ENCODE measurements at places on chromosomes 2 and 18.
A peak's percentile ranks its signal among the peaks of the same experiment; 100 is the strongest.

- DNase-seq, result no peak
These were observed 125.0 kb downstream of the SPHKAP start for GRCh38 chr2:228056293-228057097.

- DNase-seq, result no peak
These were observed 96.7 kb downstream of the TMEM163 start for GRCh38 chr2:134621939-134622705.

DNA sequence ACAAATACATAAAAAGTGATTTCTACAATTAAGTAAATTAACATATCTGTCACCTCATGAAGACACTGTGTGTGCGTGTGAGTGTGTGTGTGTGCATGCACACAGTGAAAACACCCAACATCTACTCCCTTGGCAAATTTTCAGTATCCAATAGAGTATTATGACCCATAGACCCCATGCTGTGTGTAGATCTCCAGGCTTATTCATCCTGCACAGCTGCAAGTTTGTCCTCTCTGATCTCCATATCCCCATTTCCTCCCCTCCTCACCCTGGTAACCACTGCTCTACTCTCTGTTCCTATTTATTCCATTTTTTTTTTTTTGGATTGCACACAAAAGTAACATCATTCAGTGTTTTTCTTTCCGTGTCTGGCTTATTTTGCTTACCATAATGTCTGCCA, 391.0 kb downstream of the SOX11 start:
- DNase-seq, result no peak

GRCh38 chr18:74951165-74951760, 257.7 kb downstream of the PTGR3 start:
- DNase-seq, result peak; percentile 62

- no peak for DNase-seq
These were observed 41.8 kb upstream of the ASPRV1 start for GRCh38 chr2:70003093-70003830.

Data from CD4-positive, alpha-beta T cell treated with Interleukin-4 for 4 hours (primary cell).